Adipose tissue (tissue), 3 donors: ENCODE measurements at places on chromosomes 7 and 10. TPM values are rescaled to one million over a fixed set of nuclear protein-coding genes. Genes with fewer than 3 reads are reported as not detected.

The EGR2 gene
- 2.0 TPM for polyA plus RNA-seq

The ARHGAP21 gene
- polyA plus RNA-seq, result 11.4 TPM

The EVX1 gene
- 0.07 TPM for polyA plus RNA-seq

The KIAA1549 gene
- polyA plus RNA-seq, result 0.22 TPM

The SAMD9 gene
- 1.1 TPM for polyA plus RNA-seq

The NHLRC2 gene
- 4.3 TPM for polyA plus RNA-seq

The DNTT gene
- polyA plus RNA-seq, result not detected

The OR9A2 gene
- polyA plus RNA-seq, result not detected

The PAX2 gene
- polyA plus RNA-seq, result not detected

The MDFIC gene
- 53.7 TPM for polyA plus RNA-seq

The CYP26C1 gene
- polyA plus RNA-seq, result not detected

The AZGP1 gene
- 155 TPM for polyA plus RNA-seq

The FEZF1 gene
- polyA plus RNA-seq, result not detected

The SPDYE11 gene
- polyA plus RNA-seq, result not detected

The MSS51 gene
- polyA plus RNA-seq, result 0.61 TPM

The KCNH2 gene
- 0.22 TPM for polyA plus RNA-seq

The SLC16A9 gene
- 1.4 TPM for polyA plus RNA-seq

The GIMAP8 gene
- polyA plus RNA-seq, result 12.7 TPM

The TCAF2 gene
- polyA plus RNA-seq, result 1.2 TPM

The CCL24 gene
- polyA plus RNA-seq, result 1.0 TPM

The ATG9B gene
- polyA plus RNA-seq, result 0.37 TPM

The ASB15 gene
- not detected for polyA plus RNA-seq

The GRK5 gene
- polyA plus RNA-seq, result 3.2 TPM

The NPFFR1 gene
- 0.11 TPM for polyA plus RNA-seq

The MYL10 gene
- polyA plus RNA-seq, result not detected

The LRRD1 gene
- polyA plus RNA-seq, result not detected

The OR2F2 gene
- not detected for polyA plus RNA-seq

The PRLHR gene
- polyA plus RNA-seq, result not detected

The CALML3 gene
- polyA plus RNA-seq, result 0.06 TPM

The TMEM236 gene
- polyA plus RNA-seq, result 0.24 TPM

The ATAD1 gene
- 10.5 TPM for polyA plus RNA-seq

The ATP6V0A4 gene
- polyA plus RNA-seq, result not detected

The TUBAL3 gene
- 0.07 TPM for polyA plus RNA-seq

The PFKFB3 gene
- 594 TPM for polyA plus RNA-seq

The COL17A1 gene
- polyA plus RNA-seq, result 0.45 TPM

The SLC25A40 gene
- polyA plus RNA-seq, result 4.7 TPM

The SYT15B gene
- polyA plus RNA-seq, result 5.2 TPM

The DNAJB9 gene
- polyA plus RNA-seq, result 49.3 TPM

The KLF14 gene
- polyA plus RNA-seq, result 0.45 TPM

The MRPS16 gene
- polyA plus RNA-seq, result 79.6 TPM

The KIN gene
- 5.5 TPM for polyA plus RNA-seq

The NOS3 gene
- polyA plus RNA-seq, result 23.3 TPM

The LIPF gene
- 2,549 TPM for polyA plus RNA-seq

The SPDYE6 gene
- polyA plus RNA-seq, result not detected

The PAPOLB gene
- not detected for polyA plus RNA-seq
